ENCODE measurements at places on chromosomes 6 and 20.

DNA sequence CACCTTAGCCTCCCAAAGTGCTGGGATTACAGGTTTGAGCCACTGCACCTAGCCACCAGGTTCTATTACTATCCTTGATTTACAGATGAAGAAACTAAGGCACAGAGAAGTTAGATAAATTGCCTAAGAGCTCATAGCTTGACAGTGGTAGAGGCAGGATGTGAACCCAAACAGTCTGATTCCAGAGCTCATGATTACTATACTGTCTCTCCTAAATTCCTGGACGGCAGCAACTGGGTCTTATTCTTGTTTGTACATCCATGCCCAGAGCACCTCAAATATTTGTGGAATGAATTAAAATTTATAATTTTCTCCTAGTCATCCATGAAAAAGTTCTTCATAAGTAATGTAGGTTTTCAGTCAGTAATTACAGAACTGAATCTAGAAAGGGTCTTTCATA lies 15.1 kb downstream of the PDSS2 start:
- DNase-seq = no peak

- no peak for DNase-seq
These were observed 8.7 kb downstream of the MAP1LC3A start for GRCh38 chr20:34566978-34567891.

GRCh38 chr20:1828786-1829131 lies 66.4 kb upstream of the SIRPA start:
- no peak for DNase-seq

DNA sequence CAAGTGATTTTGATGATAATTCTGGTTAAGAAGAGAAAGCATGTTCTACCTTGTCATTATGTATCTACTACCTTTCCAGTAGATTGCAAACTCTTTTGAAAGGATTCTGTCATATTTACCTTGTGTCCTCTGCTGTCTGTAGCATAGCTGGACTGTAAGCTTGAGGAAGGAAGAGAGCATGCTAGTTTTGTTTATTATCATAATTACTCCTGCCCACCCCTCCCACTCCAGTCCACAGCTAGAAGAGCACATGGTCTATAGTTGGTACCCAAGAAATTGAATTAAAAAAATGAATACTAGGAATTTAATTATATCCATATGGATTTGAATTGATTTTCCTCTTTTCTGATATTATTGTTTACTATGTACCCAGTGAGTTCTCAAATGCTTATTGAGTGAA lies 40.2 kb downstream of the PDE7B start:
- DNase-seq = no peak

DNA sequence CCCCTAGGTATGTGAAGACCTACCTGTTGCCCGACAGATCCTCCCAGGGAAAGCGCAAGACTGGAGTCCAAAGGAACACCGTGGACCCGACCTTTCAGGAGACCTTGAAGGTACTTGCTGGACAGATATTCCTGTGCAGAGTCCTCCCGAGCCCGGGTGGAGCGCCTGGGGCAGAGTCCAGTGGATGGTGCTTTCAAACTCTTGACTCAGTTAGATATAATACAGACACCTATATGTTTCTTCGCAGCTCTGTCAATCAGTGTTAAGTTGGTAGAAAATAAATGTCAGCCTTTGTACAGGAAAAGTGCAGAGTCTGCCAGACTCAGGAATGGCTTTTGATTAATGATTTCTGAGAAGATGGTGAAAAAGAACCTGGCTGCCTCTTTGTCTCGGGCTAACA lies 67.2 kb downstream of the EZR start:
- no peak for DNase-seq

DNA sequence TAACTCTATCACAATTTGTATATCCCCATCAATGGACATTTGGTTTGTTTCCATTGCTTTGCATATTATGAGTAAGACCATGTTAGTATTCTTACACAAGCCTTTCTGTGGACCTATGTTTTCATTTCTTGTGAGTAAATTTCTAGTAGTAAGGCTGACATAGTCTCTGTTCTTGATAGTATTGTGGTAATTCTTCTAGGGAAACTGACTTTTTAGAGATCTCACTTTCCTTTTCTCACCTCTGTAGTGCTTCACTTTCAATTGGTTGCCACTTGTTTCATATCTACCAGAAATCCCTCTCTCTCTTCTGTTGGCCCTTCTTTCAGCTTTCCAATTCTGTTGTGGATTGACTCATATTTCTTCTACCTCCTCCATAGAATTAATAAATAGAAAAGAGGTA lies 8.5 kb downstream of the ISM1 start:
- no peak for DNase-seq

DNA sequence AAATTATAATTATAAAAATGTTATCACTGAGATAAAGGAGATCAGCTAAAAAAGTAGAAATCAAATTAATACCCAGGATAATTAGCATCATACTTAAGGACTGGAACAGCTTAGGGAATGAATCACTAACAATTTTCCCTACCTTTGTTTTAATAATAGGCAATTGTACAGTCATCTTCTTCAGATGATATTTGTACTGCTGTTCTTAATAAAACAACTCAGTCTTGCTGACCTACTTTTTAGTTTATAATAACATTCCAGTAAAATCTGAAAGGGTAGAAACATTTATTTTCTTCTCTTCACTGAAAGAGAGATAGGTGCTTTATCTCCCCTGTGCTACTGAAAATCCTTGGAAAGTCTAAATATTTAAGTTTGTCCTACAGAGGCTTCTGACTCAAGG lies 271.2 kb upstream of the THEMIS start:
- DNase-seq = no peak

- no peak for DNase-seq
These were observed 81.0 kb upstream of the ASF1A start for GRCh38 chr6:118812970-118813369.

- DNase-seq = no peak
These were observed 31.1 kb downstream of the EPM2A start for GRCh38 chr6:145704143-145704781.

- DNase-seq = no peak
These were observed 691.9 kb downstream of the RFPL4B start for GRCh38 chr6:113039005-113039404.

DNA sequence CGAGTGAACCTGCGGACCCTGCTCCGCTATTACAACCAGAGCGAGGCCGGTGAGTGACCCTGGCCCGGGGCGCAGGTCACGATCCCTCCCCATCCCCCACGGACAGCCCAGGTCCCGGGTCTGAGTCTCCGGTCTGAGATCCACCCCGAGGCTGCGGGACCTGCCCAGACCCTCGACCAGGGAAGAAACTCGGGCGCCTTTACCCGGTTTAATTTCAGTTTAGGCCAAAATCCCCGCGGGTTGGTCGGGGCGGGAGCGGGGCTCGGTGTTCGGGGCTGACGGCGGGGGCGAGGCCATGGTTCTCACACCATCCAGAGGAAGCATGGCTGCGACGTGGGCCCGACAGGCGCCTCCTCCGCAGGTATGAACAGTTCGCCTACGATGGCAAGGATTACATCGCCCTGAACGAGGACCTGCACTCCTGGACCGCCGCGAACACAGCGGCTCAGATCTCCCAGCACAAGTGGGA lies 46.9 kb upstream of the TRIM26 start:
- DNase-seq = no peak

All from hypothalamus (tissue), 51 donors.